NCI-H748 treated with DMSO at 0.1 percent for 48 hours (cell line): ENCODE measurements at places on chromosomes 7 and 10.

- DNase-seq, result no peak
These were observed 84.9 kb upstream of the TCERG1L start for GRCh38 chr10:131396121-131397050.

DNA sequence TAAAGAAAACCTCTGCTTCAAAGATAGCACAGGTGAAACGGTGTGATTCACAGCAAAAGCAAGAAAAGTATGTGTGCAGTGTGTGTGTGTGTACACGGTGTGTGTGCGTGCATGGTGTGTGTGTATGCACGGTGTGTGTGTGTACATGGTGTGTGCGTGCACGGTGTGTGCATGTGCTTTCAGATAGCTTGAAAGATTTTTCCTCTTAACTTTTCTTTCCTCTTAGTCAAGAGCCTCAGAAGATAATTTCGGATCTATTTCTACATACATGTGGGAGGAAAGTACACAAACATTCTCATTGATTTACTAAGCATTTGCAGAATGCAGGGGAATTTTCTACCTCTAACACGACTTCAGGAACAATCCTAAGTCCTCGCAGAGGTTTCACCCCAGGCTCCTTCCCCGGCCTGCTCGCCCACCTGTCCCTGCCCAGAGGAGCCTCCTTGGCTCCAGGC is 2.9 kb downstream of the FGFR2 start:
- no peak for DNase-seq

GRCh38 chr10:32111585-32111984 is 55.4 kb upstream of the KIF5B start:
- DNase-seq, result no peak

DNA sequence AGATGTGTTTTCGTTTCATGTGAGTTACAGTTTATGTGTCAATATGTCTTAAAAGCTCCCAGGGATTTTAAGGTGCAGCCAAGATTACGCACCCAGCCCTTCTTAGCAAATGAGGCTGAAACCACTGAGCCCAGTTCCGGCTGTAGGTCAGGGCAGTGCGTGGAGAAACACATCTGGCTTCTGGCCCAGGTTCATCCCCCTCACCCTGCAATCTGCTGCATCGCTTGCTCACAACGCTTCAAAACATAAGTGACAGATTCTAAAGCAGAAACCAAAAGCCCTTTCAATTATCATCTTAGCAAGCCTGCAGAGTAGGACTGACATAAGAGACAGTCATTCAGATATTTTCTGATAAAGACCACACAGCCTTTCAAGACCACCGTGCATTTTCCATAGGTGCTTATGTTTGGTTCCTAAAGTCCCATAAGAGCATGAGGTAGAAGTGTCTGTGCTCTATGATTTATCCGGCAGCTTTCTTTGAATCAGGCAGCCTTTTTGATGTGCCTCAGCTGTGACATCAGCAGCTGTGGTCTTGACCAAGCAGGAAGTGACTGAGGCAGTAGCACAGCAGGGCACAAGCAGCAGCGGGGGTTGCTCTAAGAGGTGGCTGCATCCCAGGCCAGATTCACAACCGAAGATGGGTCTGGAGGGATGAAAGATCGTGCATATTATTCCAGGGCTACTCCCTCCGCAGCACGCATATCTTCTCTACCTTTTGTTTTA is 72.1 kb upstream of the LYZL2 start:
- DNase-seq, result no peak
